Articular chondrocyte of knee joint (primary cell): ENCODE measurements at places on chromosomes 5 and 9. TPM values are rescaled to one million over a fixed set of nuclear protein-coding genes. Genes with fewer than 3 reads are reported as not detected.

C9 gene
- total RNA-seq, result 0.13 and 0.54 TPM in 2 replicates

WDR31 gene
- 2.9 and 3.2 TPM in 2 replicates for total RNA-seq

LCN9 gene
- total RNA-seq, result not detected in 2 replicates

KIF4B gene
- not detected in 2 replicates for total RNA-seq

SLCO4C1 gene
- total RNA-seq, result not detected in 2 replicates

PPP3R2 gene
- not detected in 2 replicates for total RNA-seq

CTXN3 gene
- 0.11 TPM in 1 of 2 replicates, not detected in the other for total RNA-seq

ZNG1F gene
- 6.5 and 8.9 TPM in 2 replicates for total RNA-seq

G3BP1 gene
- total RNA-seq, result 172 and 186 TPM in 2 replicates

FREM1 gene
- total RNA-seq, result 0.13 and 0.22 TPM in 2 replicates

AK8 gene
- total RNA-seq, result 0.78 and 0.86 TPM in 2 replicates

PCDHA13 gene
- total RNA-seq, result 0.11 and 0.13 TPM in 2 replicates

PIP5K1B gene
- under 0.01 TPM in 1 of 2 replicates, not detected in the other for total RNA-seq

ENG gene
- 52.6 and 61.7 TPM in 2 replicates for total RNA-seq

REEP5 gene
- total RNA-seq, result 57.1 and 60.2 TPM in 2 replicates

STING1 gene
- total RNA-seq, result 85.7 and 90.4 TPM in 2 replicates

MBLAC2 gene
- total RNA-seq, result 7.0 and 8.6 TPM in 2 replicates

TMEM174 gene
- not detected in 2 replicates for total RNA-seq

PCDH12 gene
- total RNA-seq, result 1.0 and 2.8 TPM in 2 replicates

PRLR gene
- 1.6 and 2.3 TPM in 2 replicates for total RNA-seq

NIM1K gene
- 3.1 and 3.9 TPM in 2 replicates for total RNA-seq

PCDHB13 gene
- 2.7 and 4.0 TPM in 2 replicates for total RNA-seq

PCDHB5 gene
- 2.9 and 3.6 TPM in 2 replicates for total RNA-seq

DBH gene
- under 0.01 TPM in 1 of 2 replicates, not detected in the other for total RNA-seq

ATOX1 gene
- 33.0 and 53.3 TPM in 2 replicates for total RNA-seq

ANKRD18B gene
- total RNA-seq, result not detected in 2 replicates

ADRA1B gene
- total RNA-seq, result 0.13 and 0.76 TPM in 2 replicates

CA9 gene
- 0.86 and 2.2 TPM in 2 replicates for total RNA-seq

PCA3 gene
- 0.65 TPM in 2 replicates for total RNA-seq

CCDC192 gene
- total RNA-seq, result not detected in 2 replicates

ADAMTSL2 gene
- 0.11 and 0.26 TPM in 2 replicates for total RNA-seq

IFNE gene
- 5.1 and 6.8 TPM in 2 replicates for total RNA-seq

BSPRY gene
- total RNA-seq, result under 0.01 and 0.11 TPM in 2 replicates

SLC46A2 gene
- total RNA-seq, result 0.11 TPM in 1 of 2 replicates, not detected in the other

MAMDC4 gene
- total RNA-seq, result 0.39 and 0.76 TPM in 2 replicates

PCDHA2 gene
- under 0.01 TPM in 1 of 2 replicates, not detected in the other for total RNA-seq

PCDHA11 gene
- 0.11 and 0.13 TPM in 2 replicates for total RNA-seq

SLC34A1 gene
- not detected in 2 replicates for total RNA-seq

HAVCR2 gene
- 0.26 and 0.43 TPM in 2 replicates for total RNA-seq

F2RL1 gene
- not detected in 2 replicates for total RNA-seq

SEMA5A gene
- total RNA-seq, result 19.6 and 38.5 TPM in 2 replicates

PALM2AKAP2 gene
- total RNA-seq, result 6.5 and 11.0 TPM in 2 replicates

PROB1 gene
- 0.76 and 0.78 TPM in 2 replicates for total RNA-seq

ORM2 gene
- total RNA-seq, result not detected in 2 replicates

GADD45G gene
- 0.43 and 0.52 TPM in 2 replicates for total RNA-seq

NR4A3 gene
- total RNA-seq, result 1.7 and 2.2 TPM in 2 replicates

RAPGEF1 gene
- 27.2 and 28.7 TPM in 2 replicates for total RNA-seq

NUTM2F gene
- not detected in 2 replicates for total RNA-seq

SLC25A2 gene
- 0.32 and 0.39 TPM in 2 replicates for total RNA-seq

ORM1 gene
- not detected in 2 replicates for total RNA-seq

OTP gene
- total RNA-seq, result not detected in 2 replicates

SMIM33 gene
- total RNA-seq, result not detected in 2 replicates

GBGT1 gene
- 7.4 and 9.5 TPM in 2 replicates for total RNA-seq
